ENCODE measurements at places on chromosomes 1 and 21.

GRCh38 chr1:222045786-222046185, 303.9 kb upstream of the DUSP10 start:
- no peak overlapping the region for H3K27ac ChIP-seq
- no peaks in the 10 kb centered on the region for H3K27me3 ChIP-seq
- DNase-seq = no peak
- no peak overlapping the region for H3K4me3 ChIP-seq

DNA sequence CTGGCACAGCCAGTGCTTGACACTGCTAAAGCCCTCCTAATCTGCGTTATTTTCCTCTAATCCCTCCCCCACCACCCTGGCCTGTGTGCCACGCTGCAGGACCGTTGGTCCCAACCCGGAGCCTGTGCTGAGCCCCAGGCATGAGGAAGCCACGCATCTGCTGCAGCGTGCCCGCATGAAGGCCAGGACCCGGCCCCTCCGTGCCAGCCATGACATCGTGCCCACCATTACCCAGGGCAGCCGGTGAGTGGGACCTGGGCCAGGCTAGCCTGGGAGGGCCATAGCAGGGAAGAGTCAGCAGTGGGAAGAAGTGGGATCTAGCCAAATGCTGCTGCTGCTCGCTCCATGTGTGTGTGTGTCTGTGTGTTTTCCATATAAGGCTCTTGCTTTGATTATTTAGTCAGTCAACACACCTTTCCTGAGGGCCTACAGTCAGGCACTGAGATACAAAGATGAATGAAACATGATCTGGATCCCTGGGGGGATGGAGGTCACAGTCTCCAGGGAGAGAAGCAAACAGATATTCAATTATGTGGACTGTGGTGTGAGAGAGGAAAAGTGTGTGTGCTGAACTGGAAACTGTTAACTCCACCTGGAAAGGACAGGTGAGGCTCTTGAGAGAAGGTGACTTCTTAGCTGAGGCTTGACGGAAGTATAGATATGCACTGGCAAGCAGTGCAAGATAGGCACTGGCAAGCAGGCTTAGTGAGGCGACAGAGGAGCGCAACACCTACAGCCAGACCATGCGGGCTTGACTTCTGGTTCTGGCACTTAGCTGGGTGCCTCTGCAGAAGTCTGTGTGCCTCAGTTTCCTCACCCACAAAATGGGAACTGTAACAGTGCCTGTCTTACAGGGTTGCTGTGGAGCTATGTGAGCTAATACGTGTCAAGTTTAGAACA, 15.9 kb downstream of the KIAA1614 start:
- H3K4me1 ChIP-seq = peaks cover 6% of the 10 kb centered on the region
- H3K27ac ChIP-seq = no peak overlapping the region
- no peak overlapping the region for H3K4me3 ChIP-seq
- no peaks in the 10 kb centered on the region for H3K36me3 ChIP-seq
- peaks cover 7% of the 10 kb centered on the region for H3K27me3 ChIP-seq
- no peak for DNase-seq

DNA sequence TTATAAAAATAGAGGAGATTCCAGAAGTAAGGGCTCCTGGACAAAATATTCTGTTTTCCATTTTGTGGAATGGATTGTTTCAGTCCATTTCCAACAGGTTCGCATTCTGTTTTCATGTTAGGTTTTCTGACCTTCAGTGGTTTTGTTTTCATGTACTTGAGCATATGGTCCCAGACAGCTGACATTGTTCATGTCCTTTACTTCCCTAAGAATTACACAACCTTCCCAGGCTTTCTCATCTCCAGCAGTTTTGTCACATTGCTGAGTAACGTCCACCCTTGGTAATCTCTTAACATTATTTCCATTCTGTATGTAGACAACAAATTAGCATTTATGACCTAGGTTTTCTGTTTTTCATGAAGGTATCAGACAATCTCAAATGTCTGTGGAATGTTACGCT, 21.0 kb upstream of the ERRFI1 start:
- H3K36me3 ChIP-seq = peaks cover 2% of the 10 kb centered on the region

DNA sequence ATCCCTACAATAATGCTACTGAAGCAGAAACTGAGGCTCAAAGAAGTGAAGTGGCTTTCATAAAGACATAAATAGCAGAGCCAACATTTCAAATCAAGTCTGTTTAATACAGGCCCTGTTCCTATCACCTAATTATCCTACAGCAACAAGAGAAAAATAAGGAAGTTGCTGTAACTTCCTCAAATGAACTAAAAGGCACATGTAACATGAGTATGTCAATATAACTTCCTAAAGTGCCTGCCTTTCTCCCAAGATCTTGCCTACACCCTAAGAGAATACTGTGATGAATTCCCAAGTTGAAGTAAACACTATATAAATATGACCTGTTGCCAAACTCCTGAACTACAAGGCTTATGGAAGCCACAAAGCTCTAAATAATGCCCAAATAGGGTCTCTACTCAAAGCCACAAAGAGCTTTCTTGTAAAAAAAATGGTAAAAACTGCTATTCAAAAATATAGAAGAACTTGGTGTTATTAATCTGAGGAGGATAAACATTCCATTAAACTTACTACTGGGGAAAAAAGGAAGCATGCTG, 8.6 kb downstream of the BEND5 start:
- no peaks in the 10 kb centered on the region for H3K27me3 ChIP-seq
- peak overlapping the region; percentile 58 for H3K4me3 ChIP-seq
- no peak for DNase-seq
- peaks cover 75% of the 10 kb centered on the region for H3K4me1 ChIP-seq
- H3K27ac ChIP-seq = peak overlapping the region; percentile 67
- H3K36me3 ChIP-seq = peaks cover 42% of the 10 kb centered on the region

- DNase-seq = no peak
- peak within 1 kb of the TSS; percentile 74 for H3K4me3 ChIP-seq
- peak within 1 kb of the TSS; percentile 94 for H3K27ac ChIP-seq
- H3K4me1 ChIP-seq = peaks cover 19% of the 10 kb centered on the region
- H3K27me3 ChIP-seq = peaks cover 2% of the 10 kb centered on the region
Observed at GRCh38 chr1:153985941-153986761, at the start of gene RAB13. RAB13 (minus strand) TSS chr1:153986339; CDS start chr1:153986236, 103 bp downstream.

GRCh38 chr1:163834778-163835177, 513.0 kb downstream of the NUF2 start:
- H3K36me3 ChIP-seq = no peaks in the 10 kb centered on the region
- no peak overlapping the region for H3K4me3 ChIP-seq
- H3K27me3 ChIP-seq = no peaks in the 10 kb centered on the region
- DNase-seq = no peak
- no peak overlapping the region for H3K27ac ChIP-seq
- no peaks in the 10 kb centered on the region for H3K4me1 ChIP-seq

DNA sequence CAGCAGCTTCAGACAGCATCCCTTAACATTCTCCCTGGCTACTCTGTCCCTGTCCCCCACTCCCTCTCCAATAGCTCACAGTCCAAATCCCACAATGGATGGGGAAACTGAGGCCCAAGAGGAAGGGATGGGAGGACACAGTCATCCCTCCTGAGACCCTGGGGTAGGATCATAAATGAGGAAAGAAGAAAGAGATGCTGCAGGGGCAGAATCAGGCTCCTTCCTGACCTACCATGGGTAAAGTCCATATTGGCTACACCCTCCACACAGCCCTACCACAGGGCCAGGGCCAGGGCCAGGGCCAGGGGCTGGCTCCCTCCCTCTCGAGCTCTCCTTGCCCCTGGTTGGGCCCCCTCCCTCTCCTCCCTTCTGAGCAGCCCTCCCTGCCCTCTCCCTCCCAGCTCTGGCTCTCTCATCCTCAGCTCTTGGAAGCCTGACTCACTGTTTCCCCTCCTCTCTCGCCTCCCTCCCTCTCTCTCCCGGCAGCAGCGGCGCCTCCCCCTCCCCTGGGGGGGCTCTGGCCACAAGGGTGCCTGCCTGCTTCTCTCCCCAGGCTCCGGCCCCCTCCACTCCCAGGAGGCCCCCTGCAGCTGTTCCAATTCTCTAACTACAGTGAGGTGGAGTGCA, 4.9 kb downstream of the AHDC1 start:
- no peaks in the 10 kb centered on the region for H3K27me3 ChIP-seq
- no peak overlapping the region for H3K4me3 ChIP-seq
- H3K36me3 ChIP-seq = peaks cover 2% of the 10 kb centered on the region
- DNase-seq = no peak
- H3K27ac ChIP-seq = no peak overlapping the region
- H3K4me1 ChIP-seq = peaks cover 30% of the 10 kb centered on the region

DNA sequence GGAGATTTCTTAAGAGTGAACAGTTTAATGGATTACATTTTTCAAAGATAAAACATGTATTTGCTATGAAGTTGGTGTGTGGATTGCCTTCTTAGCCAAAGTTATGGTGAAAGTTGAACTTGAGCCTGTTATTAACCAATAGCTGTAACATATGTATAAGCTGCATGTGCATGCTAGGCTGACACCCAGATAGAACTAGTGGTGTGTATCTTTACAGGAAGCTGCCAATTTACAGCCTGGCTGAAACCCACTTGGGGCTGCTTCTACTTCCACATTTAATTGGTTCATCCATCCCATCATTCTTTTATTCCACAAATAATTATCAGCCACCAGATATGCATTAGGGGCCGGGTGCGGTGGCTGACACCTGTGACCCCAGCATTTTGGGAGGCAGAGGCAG, 3.3 kb downstream of the PLA2G5 start:
- DNase-seq = no peak
- H3K4me1 ChIP-seq = peaks cover 37% of the 10 kb centered on the region
- no peak overlapping the region for H3K4me3 ChIP-seq

GRCh38 chr1:156244712-156245111, 2.7 kb downstream of the BGLAP start:
- peak overlapping the region; percentile 87 for H3K4me3 ChIP-seq
- H3K27ac ChIP-seq = no peak overlapping the region
- peaks cover 6% of the 10 kb centered on the region for H3K36me3 ChIP-seq
- peaks cover 17% of the 10 kb centered on the region for H3K4me1 ChIP-seq

GRCh38 chr1:177306019-177306415, 135.3 kb downstream of the BRINP2 start:
- no peaks in the 10 kb centered on the region for H3K4me1 ChIP-seq
- H3K27ac ChIP-seq = no peak overlapping the region
- no peaks in the 10 kb centered on the region for H3K36me3 ChIP-seq
- H3K27me3 ChIP-seq = peaks cover 2% of the 10 kb centered on the region
- no peak overlapping the region for H3K4me3 ChIP-seq
- no peak for DNase-seq

DNA sequence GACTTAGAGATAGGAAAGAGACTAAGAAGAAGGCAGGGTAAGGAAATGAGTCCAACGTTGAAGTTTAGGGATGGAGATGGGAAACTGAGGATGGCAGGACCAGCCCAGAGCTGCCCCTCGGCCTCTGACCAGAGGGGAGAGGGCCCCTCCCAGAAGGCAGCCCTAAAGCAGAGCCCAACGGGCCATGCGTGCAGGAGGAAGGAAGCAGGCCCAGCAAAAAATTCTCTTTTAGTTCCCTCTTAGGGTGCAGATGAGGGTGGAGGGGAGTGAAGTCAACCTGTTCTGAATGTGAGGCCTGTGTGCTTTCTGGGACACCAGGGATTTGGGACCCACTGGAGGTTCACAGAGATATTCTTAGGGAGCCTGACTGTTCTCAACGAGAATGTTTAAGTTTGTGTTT, 225.4 kb downstream of the RHOU start:
- no peaks in the 10 kb centered on the region for H3K4me1 ChIP-seq
- H3K36me3 ChIP-seq = no peaks in the 10 kb centered on the region
- no peak overlapping the region for H3K27ac ChIP-seq
- H3K27me3 ChIP-seq = peaks cover 7% of the 10 kb centered on the region

DNA sequence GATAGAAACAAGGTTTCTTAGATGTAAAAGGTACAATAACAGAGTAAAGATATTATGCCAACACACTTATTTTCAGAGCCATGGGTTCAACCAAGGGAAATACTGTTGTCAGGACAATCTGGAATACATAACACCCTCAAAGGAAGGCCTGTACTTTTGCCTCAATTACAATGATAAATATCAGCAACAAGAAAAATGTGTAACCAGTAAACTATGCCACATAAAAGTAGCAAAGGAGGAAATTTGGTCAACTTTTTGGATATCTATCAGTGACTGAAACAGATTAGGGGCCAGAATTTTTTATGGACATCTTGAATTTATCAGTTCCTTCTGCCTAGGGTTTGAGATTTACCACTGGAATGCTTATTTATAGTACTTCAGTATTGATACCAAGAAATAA, 24.6 kb upstream of the RAP1GAP start:
- H3K27ac ChIP-seq = no peak overlapping the region
- no peak for DNase-seq
- no peaks in the 10 kb centered on the region for H3K4me1 ChIP-seq
- no peak overlapping the region for H3K4me3 ChIP-seq

DNA sequence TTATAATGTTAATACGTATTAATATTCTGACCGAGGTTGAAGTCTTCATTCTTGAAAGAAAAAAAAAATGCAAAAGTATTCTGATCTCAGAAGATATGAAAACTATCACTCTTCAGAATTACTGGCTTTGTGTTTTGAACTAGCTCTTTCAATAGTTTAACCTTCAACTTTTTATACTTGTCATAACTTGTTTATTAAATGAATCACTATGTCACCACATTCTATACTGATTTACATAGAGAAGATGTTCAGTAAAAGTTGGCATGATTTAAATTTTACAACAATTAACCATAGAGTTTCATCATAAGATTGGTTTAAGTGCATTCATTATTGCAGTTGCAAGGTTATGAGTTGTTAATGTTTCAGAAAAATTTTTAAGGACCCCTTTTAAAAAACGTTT, 57.3 kb downstream of the HS2ST1 start:
- H3K4me1 ChIP-seq = peaks cover 8% of the 10 kb centered on the region
- DNase-seq = no peak
- H3K4me3 ChIP-seq = no peak overlapping the region

- H3K27me3 ChIP-seq = peaks cover 12% of the 10 kb centered on the region
- no peaks in the 10 kb centered on the region for H3K4me1 ChIP-seq
- no peak for DNase-seq
- H3K4me3 ChIP-seq = no peak overlapping the region
- H3K27ac ChIP-seq = no peak overlapping the region
Observed at GRCh38 chr21:37799211-37800056, 116.8 kb downstream of the KCNJ6 start.

DNA sequence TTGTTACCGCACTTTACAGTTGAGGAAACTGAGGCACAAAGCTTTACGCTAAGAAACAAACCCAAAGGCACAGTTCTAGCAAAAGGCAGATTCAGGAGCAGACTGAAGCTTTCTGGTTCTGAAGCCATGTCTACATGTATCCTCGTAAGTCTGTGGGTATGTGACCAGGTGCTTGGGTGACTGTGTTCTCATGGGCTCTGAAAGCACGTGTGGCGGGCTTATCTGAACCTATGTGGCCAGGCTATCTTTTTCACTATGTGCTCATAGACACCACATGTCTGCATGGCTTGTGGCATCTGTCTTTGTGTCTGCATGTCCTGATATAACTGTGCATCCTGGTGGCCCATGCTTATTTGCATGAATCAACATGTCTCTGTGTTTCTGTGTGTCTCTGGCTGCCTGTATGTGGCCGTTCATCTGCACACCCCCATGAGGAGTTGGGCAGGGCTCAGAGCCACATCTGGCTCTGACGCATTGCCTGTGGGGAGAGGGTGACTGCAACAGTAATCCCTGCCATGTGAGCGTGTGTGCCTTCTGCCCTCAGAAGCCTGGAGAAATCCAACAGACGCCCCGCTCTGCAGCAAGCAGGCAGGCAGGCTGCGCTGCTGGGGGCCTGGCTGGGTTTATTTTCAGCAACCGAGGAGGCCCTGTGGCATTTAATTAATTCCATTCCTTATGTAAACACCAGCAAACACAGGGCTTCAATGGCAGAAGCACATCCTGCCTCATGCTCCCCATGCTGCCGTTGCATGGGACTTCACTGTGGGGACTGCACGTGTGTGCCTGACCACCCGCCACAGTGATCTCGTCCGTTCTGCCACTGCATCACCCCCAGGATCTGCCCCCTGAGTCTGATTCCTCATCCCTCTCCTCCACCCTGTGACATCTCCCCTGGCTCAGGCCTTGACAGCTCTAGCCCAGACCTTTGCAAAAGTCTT, 115.4 kb downstream of the TRABD2B start:
- H3K4me3 ChIP-seq = no peak overlapping the region
- no peaks in the 10 kb centered on the region for H3K4me1 ChIP-seq
- DNase-seq = no peak
- H3K27ac ChIP-seq = no peak overlapping the region
- peaks cover 3% of the 10 kb centered on the region for H3K27me3 ChIP-seq
